ENCODE measurements at places on chromosomes 16 and 17. TPM values are rescaled to one million over a fixed set of nuclear protein-coding genes. Genes with fewer than 3 reads are reported as not detected.

SPN gene
- 122 TPM for total RNA-seq

ESRP2 gene
- 1.2 TPM for total RNA-seq

HSD3B7 gene
- total RNA-seq, result 1.5 TPM

ZNF785 gene
- 6.4 TPM for total RNA-seq

RDM1 gene
- total RNA-seq, result 4.3 TPM

DUS2 gene
- total RNA-seq, result 34.6 TPM

CES5A gene
- not detected for total RNA-seq

DRC7 gene
- total RNA-seq, result not detected

COX10 gene
- total RNA-seq, result 29.6 TPM

ZFP3 gene
- 2.3 TPM for total RNA-seq

SOX8 gene
- 0.42 TPM for total RNA-seq

ADAP2 gene
- 0.42 TPM for total RNA-seq

ADAM11 gene
- 0.10 TPM for total RNA-seq

HES7 gene
- 2.0 TPM for total RNA-seq

CD300C gene
- total RNA-seq, result not detected

CD300E gene
- total RNA-seq, result not detected

CSF3 gene
- total RNA-seq, result not detected

C16orf78 gene
- total RNA-seq, result not detected

CMTM2 gene
- total RNA-seq, result not detected

HOXB1 gene
- total RNA-seq, result not detected

CRHR1 gene
- not detected for total RNA-seq

PCTP gene
- 8.7 TPM for total RNA-seq

CFAP119 gene
- 3.7 TPM for total RNA-seq

CCL8 gene
- not detected for total RNA-seq

RFNG gene
- total RNA-seq, result 14.5 TPM

ICAM2 gene
- 54.5 TPM for total RNA-seq

MRPL10 gene
- 70.0 TPM for total RNA-seq

OR3A2 gene
- total RNA-seq, result 8.3 TPM

OR1A1 gene
- not detected for total RNA-seq

CMTM4 gene
- 2.4 TPM for total RNA-seq

CCL23 gene
- not detected for total RNA-seq

KRT15 gene
- total RNA-seq, result not detected

UTS2R gene
- not detected for total RNA-seq

CACNG5 gene
- not detected for total RNA-seq

NHLRC4 gene
- total RNA-seq, result 0.76 TPM

NPIPB13 gene
- total RNA-seq, result 8.1 TPM

ATP1B2 gene
- total RNA-seq, result 0.10 TPM

SBK1 gene
- 9.7 TPM for total RNA-seq

C16orf74 gene
- 1.5 TPM for total RNA-seq

SLC22A31 gene
- not detected for total RNA-seq
